ENCODE measurements at places on chromosomes 13 and 19.

- DNase-seq, result no peak
These were observed 5.7 kb upstream of the NFIC start for GRCh38 chr19:3360421-3361383.

- peak; percentile 33 for DNase-seq
These were observed 13.6 kb upstream of the ZNF611 start for GRCh38 chr19:52748336-52748950.

DNA sequence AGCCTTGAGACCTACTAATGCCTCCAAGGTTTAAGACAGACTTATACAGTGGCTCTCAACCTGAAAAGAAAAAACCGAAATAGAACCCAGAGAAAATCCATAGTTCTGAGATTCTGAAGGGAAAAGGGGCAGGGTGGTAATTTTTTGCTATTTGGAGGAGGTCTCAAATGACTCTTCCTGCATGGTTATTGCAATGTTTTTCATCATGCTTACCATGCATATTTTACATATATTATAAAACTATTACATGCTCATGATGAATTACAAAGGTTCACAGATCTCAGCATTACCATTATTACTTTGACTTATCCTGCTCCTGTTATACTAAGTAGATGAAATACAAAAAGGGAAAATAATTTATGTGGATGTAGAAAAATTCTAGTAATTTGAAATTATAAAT is 47.6 kb downstream of the N4BP2L2 start:
- DNase-seq, result no peak

DNA sequence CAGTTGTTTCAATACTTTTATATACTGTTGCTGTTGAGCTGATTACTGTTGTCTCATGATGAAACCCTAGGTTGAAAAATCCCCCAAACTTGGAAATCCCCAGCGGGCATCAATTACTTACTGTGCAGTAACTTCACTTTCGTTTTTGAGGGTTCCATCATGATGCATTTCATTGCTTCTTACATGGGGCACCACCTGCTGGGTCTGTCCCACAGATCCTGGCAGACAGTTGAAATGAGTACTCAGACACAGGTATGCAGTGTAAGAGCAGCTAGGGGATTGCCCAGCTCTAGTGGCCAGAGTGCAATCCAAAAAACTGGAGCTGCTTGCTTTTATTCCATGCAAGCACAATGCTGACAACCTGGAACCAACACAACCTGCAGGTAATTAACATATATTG is 132.5 kb upstream of the ZNF91 start:
- peak; percentile 22 for DNase-seq

GRCh38 chr19:48553676-48554384 is 1.9 kb downstream of the SULT2B1 start:
- DNase-seq, result peak; percentile 86

DNA sequence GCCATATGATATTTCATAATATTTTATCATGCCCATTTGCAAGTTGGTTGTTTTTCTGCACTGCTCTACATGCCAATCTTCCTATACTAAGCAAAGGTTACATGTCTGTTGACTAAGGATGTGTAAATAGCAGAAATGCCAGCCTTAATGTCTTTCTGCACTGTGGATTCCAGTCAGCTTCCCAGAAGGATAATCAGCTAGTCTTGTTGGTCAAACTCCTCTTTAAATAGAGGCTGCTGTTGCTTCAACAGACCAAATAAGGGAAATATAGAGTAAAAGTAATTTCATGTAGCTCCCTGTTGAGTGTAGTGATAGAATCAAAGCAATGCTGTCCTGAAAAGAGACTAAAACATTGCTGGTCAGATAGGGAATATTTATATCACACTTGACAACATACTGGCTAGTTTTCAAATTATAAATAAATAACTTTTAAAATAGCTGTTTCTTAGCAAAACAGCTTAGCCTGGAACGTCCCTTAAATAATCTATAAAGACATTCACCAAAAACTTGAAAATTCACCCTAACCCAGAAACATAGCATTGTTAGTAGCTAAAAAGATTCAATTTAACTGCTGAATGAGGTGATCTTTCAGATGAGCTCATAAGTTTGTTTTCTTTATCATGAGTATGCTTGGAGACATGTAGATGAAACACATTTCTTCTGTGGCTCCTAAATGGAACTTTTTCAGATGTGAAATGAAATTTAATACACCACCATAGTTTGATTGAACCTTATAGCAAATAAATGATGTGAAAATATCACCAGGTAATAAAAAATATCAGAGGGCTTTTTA is 56.6 kb downstream of the FRY start:
- DNase-seq, result no peak

GRCh38 chr13:65508745-65509144 is 1721.4 kb downstream of the PCDH9 start:
- DNase-seq, result no peak

GRCh38 chr13:27341616-27342015 is 71.0 kb downstream of the RASL11A start:
- DNase-seq, result no peak

DNA sequence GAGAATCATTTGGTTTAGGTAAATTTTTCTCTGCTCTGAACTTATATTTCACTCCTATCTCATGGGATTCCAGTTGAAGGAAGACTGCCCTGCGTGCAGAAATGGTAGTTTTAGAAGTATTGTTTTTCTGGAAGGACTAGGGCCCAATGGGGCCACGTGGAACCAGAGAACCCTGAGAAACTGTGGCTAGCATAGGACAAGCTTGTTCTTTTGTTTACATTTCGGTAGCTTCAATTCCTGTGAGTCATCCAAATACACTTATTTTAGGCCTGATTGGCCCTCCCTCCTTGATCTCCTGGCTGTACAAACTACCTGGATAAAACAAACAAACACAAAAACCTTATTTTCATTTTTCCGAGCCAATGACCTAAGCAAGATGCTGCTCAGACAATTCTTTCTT is 124.0 kb downstream of the ITGBL1 start:
- no peak for DNase-seq

- DNase-seq, result no peak
These were observed 1248.9 kb downstream of the SLITRK5 start for GRCh38 chr13:88919970-88920628.

GRCh38 chr13:24097667-24098066 is 62.9 kb upstream of the SPATA13 start:
- DNase-seq, result no peak

- DNase-seq, result no peak
These were observed 95.0 kb downstream of the RNF17 start for GRCh38 chr13:24858953-24859352.

- no peak for DNase-seq
These were observed 6.3 kb downstream of the HAUS5 start for GRCh38 chr19:35618857-35619256.

DNA sequence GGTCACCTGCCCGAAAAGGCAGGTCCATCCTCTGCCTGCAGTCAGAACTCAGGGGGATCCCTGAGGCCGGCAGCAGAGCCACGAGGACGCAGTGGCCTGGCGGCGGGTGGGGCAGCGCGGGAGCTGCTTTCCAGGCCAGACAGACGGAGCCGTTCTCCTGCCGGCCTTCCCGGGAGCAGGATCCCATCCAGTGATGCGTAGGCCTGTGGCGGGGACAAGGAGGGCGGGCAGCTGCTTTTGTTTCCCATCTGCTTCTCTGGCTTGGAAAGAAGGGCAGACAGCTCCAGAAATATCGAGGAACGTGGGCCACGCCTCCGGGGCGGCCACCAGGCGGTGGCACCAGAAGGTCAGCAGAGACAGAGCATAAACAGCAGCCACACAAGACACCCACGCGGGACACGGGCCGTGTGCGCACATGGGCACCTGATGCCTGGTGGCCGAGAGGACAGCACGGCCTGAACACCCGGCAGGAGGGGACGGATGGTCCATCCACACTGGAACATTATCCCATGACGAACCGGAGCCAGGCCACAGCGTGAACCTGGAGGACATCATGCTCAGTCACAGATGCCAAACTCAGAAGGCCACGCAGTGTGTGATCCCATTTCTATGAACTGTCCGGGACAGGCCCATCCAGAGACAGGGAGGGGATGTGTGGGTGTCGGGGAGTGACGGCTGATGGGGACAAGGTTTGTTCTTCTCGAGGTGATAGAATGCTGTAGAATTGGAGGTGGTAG is 13.9 kb upstream of the MKNK2 start:
- DNase-seq, result no peak

DNA sequence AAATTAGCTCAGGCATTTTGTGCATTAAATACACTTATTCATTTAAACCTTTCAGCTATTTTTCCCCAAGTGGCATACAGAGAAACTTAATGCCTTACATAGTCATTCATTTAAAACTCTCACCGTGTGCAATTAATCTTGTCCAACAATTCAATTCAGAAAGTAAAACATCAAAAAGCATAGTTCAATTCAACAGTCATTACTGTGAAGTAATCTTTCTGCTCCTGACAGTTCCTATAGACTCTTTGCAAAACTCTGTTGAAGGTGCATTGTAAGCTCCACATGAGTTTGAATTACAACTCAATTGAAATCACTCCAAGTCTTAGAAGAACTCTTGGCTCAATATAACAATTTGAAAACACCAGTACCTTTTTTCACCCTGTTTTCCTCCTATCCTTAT is 228.3 kb downstream of the DACH1 start:
- DNase-seq, result no peak

- peak; percentile 6 for DNase-seq
These were observed 158.1 kb downstream of the ZIC5 start for GRCh38 chr13:99813336-99814095.

- no peak for DNase-seq
These were observed 30.5 kb downstream of the STOML3 start for GRCh38 chr13:38960175-38960574.

GRCh38 chr13:21055511-21056045 is 5.8 kb downstream of the LATS2 start:
- DNase-seq, result no peak

DNA sequence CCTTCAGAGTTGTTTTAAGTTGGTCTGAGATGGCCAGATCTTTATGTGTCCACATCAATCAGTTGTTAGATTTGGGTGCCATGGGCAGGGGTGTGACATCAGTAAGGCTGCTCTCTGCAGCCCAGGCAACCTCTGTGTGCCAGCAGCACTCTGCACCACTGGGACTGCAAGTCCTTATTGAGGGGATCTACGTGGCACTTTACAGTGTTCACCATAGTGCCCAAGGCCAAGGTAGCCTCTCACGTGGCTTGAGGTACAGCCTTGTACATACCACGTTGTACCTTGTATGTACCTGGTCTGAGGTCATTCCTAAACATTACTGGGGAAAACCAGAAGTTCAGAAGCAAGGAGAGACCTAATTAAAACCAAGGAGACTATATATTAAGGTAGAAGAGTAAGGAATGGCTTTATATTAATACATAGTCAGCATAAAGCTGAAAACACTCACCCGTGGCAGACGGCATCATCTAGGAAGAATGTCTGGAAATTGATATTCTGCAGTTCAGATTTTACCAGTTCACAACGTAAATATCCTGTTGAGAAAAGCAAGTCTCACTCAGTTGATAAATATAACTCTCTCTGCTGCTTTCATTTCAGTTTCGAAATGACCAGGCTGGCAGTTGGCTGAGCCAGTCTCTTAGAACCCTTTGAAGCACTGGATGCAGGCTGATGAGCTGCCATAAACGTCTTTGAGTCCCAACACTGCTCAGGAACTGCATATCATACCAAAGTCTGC is 128.8 kb downstream of the ZDHHC20 start:
- DNase-seq, result no peak

GRCh38 chr13:36313047-36313969 is 15.7 kb upstream of the CCDC169 start:
- peak; percentile 45 for DNase-seq

DNA sequence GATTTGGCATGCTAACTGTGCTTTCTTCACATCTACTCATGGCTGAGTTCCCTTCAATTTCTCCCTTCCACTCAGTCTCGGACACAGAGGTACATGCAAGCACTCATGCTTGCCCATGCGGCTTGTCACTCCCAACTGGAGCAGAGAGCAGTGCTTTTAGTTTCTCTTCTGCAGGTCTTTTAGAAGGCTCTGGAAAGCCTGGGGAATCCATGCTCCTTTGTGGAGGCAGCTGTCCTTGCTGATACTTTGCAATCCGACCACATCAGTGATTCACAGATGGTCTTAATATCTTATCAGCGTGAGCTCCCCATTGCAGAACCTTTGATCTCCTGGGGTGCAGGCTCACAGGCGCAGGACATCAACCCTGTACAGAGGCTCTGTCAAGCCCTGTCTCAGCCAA is 203.9 kb downstream of the COL4A1 start:
- no peak for DNase-seq

GRCh38 chr19:49413348-49413747 is 9.9 kb downstream of the PTH2 start:
- DNase-seq, result no peak

GRCh38 chr13:28049880-28050875 is 50.2 kb downstream of the FLT3 start:
- DNase-seq, result no peak

DNA sequence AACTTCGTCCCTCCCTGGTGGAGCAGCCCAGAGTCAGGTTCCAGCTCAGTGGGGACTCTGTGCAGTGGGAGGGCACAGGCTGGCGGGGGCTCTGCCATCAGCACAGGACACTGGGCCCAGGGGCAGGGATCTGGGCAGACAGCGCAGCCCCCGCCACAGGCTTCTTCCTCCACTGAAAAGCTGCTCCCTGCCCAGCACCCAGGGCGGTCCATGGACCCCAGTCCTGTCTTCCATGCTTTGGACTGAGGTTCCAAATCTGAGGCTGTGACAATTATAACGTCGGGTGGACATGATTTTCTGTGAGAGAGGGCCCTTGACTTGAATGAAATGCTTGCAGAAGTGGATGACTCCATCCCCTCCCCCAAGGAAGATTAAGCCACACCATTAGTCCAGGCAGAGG is 21.2 kb upstream of the NCCRP1 start:
- no peak for DNase-seq

DNA sequence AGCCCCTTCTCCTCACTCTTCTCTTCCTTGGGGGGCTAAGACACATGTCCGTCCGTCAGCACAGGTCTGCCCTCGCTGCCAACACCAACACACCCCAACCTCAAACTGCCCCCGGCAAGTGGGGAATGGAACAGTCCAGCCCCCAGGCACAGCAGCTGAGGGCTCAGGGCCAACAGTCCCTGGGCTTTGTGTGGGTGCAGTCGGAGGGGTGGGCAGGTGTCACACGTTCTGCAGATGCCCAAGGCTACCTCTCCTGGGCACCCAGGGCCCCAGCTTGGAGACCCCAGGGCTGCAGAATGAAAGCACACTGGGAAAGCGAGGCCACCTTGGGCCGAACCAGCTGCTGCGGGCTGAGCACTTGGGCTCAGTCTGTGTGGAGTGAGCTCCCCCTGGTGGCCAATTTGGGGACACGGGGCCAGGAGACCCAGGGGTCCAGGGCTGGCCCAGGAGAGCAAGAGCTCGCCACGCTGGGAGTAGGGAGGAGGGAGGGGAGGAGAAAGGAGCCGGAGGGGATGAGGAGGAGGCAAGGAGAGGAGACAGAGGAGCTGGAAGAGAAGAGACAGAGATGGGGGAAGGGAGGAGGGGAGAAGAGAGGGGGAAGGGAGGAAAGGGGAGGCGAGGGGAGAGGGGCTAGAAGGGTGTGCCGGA is 14.0 kb upstream of the ATP8B3 start:
- peak; percentile 25 for DNase-seq
